Renal pelvis (tissue), 12 donors: ENCODE measurements at places on chromosomes 1 and 21. TPM values are rescaled to one million over a fixed set of nuclear protein-coding genes. Genes with fewer than 3 reads are reported as not detected.
A peak's percentile ranks its signal among the peaks of the same experiment; 100 is the strongest.

DNA sequence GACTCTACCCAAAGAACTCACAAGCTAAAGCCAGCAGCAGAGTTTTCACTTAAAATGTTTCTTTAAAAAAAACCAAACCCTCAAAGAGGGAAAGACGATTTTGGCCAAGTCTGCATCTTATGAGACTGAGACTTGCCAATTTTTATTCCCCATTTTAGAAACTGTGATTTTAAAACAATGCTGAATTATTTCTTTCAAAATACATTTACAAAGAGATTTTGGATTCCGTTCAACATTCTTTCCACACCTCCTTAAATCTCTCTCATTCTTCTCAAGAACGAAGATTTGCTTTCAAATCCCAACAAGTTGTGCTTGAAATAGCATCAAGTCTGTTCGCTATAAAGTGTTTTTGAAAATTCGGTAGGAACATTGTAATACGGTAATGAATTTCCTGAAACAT lies 133.9 kb upstream of the VANGL1 start:
- no peak for DNase-seq

GRCh38 chr21:18917622-18918021 lies 514.0 kb upstream of the TMPRSS15 start:
- DNase-seq = no peak

GPBP1L1 gene
- 115 TPM for polyA plus RNA-seq

- peak; percentile 15 for DNase-seq
Measured at GRCh38 chr21:16870103-16870502, 642.7 kb upstream of the CXADR start.

DNA sequence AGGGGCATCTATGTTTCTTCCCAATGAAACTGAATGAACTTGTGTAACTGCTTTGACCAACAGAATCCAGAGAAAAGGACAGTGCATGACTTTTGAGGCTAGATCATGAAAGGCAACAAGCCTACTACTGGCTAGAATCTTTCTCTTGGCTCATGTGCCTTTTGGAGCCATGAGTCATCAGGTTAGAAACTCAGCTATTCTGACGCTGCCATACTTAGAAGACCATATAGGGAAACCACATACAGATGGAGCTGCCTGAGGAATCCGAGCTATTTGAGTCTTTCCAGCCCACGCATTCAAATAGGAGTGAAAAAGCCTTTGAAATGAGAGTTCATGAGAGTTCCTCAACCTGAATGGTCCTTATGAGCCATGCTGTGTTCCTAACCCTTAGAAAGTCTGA lies 738.5 kb upstream of the CHRM3 start:
- DNase-seq = peak; percentile 35

GRCh38 chr1:183198463-183198862 lies 12.4 kb downstream of the LAMC2 start:
- DNase-seq = peak; percentile 69

- no peak for DNase-seq
Measured at GRCh38 chr1:154951901-154952657, 3.8 kb downstream of the PBXIP1 start.

DNA sequence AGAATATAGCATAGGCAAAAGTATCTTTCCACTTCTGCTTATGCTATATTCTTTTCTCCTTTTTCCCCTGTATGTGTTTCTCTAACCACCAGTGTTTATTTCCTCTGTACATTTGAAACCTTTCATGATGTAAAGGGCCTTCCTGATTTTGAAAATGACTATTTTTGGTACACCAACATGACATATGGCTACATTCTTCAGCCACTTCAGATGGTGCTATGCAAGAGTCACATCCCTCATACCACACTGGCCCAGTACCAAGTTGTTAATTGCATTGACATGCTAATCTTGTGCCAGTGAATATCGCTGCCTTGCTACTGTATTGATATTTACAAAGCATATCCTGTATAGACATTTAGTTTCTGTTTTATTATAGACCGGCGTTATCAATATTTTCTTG lies 408.7 kb downstream of the NCAM2 start:
- DNase-seq = no peak
